ENCODE measurements at places on chromosomes 2 and 18. TPM values are rescaled to one million over a fixed set of nuclear protein-coding genes. Genes with fewer than 3 reads are reported as not detected.

TMEM178A gene
- total RNA-seq: 7.5 TPM

UGT1A6 gene
- total RNA-seq: not detected

LOXL3 gene
- 29.8 TPM for total RNA-seq

C18orf54 gene
- total RNA-seq: 23.2 TPM

IL36G gene
- total RNA-seq: not detected

NYAP2 gene
- total RNA-seq: not detected

PCGF1 gene
- 23.8 TPM for total RNA-seq

CFAP221 gene
- 0.46 TPM for total RNA-seq

SH3RF3 gene
- 0.46 TPM for total RNA-seq

CFAP65 gene
- 0.18 TPM for total RNA-seq

IL1F10 gene
- total RNA-seq: not detected

MOCOS gene
- total RNA-seq: 6.0 TPM

GKN2 gene
- not detected for total RNA-seq

COMMD1 gene
- total RNA-seq: 31.5 TPM

POTEI gene
- total RNA-seq: 1.2 TPM

EPB41L5 gene
- 44.4 TPM for total RNA-seq

ALLC gene
- not detected for total RNA-seq

RAB27B gene
- total RNA-seq: 0.24 TPM

GALNT14 gene
- total RNA-seq: 2.7 TPM

SCN3A gene
- total RNA-seq: not detected

LRRC30 gene
- total RNA-seq: not detected

CCDC141 gene
- 1.0 TPM for total RNA-seq

LCT gene
- total RNA-seq: 0.04 TPM

BAZ2B gene
- total RNA-seq: 54.9 TPM

TEKT4 gene
- not detected for total RNA-seq

SERPINB2 gene
- not detected for total RNA-seq

ADAM23 gene
- 24.2 TPM for total RNA-seq

TLX2 gene
- total RNA-seq: 0.20 TPM

NPPC gene
- total RNA-seq: 1.1 TPM

MARS2 gene
- total RNA-seq: 20.9 TPM

POLR1A gene
- 62.7 TPM for total RNA-seq

IGFBP5 gene
- 0.61 TPM for total RNA-seq

GALNT1 gene
- total RNA-seq: 77.9 TPM

THUMPD2 gene
- 19.5 TPM for total RNA-seq

COLEC11 gene
- not detected for total RNA-seq

PIEZO2 gene
- total RNA-seq: 3.9 TPM

AQP12A gene
- not detected for total RNA-seq

ITPRID2 gene
- 9.0 TPM for total RNA-seq

OSBPL6 gene
- 4.6 TPM for total RNA-seq

SLC19A3 gene
- total RNA-seq: 2.3 TPM

IL1RL1 gene
- total RNA-seq: not detected

SP140 gene
- total RNA-seq: 0.70 TPM

INHA gene
- total RNA-seq: 0.24 TPM

ST6GAL2 gene
- 7.6 TPM for total RNA-seq

TUBA3E gene
- total RNA-seq: 0.13 TPM

RNPEPL1 gene
- 22.5 TPM for total RNA-seq

UPP2 gene
- not detected for total RNA-seq

FZD7 gene
- total RNA-seq: 302 TPM

SLC23A3 gene
- 1.2 TPM for total RNA-seq

PROM2 gene
- total RNA-seq: 4.0 TPM

SERPINB4 gene
- 4.3 TPM for total RNA-seq

MAPK4 gene
- total RNA-seq: 1.9 TPM

DCDC2C gene
- total RNA-seq: not detected

ZNF521 gene
- total RNA-seq: 3.3 TPM

LRPPRC gene
- 182 TPM for total RNA-seq

IL1RL2 gene
- not detected for total RNA-seq

LIPG gene
- 6.1 TPM for total RNA-seq

NRP2 gene
- total RNA-seq: 19.7 TPM
